ENCODE measurements at places on chromosomes 2 and 18.

DNA sequence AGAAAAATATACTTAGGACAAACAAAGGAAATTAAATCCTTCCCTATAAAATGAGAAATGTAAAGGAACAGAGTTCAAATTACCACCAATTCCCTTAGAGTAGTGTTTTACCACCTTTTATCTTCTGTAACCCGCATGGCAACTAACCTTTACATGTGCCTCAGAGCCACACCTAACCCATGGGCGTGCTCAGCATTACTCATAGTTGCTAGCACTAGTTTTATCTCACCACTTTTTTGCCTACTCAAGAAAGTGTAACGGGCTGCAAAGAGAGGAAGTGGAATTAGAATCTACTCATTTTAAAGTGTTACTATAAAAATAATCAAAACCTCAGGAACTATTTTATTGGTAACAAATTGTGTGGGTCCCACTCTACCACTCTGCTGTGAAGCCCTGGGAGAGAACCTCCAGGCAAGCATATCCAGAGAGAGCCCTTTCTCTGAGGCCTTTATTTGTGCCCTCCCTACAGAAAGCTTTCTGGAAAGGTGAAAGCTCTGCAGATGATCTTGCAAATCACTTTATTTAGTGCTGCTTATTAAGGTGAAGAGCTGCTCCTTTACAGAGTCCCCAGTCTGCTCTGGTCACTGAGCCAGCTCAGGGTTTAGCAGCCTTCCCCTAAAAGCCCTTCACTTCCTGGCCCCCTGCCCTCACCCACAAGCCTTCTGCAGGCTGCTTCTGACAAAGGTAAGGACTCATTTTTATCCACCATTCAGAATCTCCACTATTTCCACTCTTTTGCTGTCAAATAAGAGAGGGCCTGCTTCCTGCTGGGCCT, 98.8 kb downstream of the TRABD2A start:
- DNase-seq: peak; percentile 73

DNA sequence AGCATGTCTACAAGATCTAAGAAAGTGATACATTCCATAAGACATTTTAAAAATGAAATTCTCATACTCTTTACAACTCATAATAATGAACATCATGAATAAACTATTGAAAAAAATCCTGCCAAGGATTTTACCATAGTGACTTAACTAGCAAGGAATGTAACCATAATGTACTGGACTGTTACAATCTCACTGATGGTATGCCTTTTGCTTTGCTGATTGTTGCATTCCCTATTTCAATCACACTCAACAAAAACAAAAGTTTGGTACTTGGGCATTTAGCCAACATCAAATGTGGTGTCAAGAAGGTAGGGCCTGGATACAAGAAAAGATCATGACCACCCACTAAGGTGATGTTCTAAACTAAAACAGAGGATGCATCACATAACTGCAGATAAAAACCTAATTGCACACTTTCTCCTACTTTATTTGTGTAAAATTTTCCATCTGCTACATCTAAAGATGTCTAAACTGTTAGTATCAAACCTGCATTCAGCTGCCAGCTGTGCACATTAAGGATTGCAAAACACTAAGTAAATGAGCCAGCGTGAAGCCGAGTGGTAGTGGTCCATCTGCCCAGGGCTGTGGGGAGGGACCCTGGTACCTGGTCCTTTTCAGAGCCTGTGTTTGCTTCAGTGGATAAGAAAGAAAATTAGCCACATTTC, 564.4 kb downstream of the ZEB2 start:
- no peak for DNase-seq

DNA sequence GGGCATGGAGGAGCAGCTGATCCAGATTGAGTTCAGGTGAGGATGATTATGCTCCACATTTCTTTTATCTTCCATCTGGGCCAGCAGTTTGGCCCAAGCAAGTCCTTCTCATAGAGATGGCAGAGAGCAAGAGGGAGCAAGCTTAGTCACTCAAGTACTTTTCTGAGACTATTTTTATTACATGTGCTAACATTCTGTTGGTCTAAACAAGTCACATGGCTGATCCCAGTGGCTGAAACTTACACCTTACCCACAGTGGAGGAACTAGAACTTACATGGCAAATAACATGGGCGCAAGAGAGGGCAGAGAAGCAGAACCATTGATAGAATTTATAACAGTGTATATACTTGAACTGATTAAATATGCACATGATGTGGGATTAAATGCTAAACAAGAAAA, 105.7 kb downstream of the KYNU start:
- no peak for DNase-seq

GRCh38 chr2:109212836-109213563, 84.0 kb downstream of the SH3RF3 start:
- no peak for DNase-seq

DNA sequence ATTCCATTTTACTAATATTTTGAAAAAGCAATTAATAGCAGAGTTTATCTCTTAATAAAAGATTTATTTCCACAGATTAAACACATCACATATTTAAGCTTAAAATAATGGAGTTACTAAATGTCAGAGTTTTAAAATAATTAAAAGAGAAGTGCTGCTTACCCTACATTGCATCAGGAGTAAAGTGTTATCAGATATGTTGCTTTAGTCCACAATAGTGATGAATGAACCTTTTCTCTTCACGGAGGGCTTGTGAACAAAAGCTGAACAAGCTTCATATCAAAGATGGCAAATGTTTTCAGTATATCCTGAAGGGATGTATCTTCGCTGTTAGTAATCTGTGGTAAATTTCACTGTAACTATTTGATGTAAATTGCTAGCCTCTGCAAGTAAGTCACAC, 69.4 kb upstream of the TTC27 start:
- DNase-seq: no peak

DNA sequence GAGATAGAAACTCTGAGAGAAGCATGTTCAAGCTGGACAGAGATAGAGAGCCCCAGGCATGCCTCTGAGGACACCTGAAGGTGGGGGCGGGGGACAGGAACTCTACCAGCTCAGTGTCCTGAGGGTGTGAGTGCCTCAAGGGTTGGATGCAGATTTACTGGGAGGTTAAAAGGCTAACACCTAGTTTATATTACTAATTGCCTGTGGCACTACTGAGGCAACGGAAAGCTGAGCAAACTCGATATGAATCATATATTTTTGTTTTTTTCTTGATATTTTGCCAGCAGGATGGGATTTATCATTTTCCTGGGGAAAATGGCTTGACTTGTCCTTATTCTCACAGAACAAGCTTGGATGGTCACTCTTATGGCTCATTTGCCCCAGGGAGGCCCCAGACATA, 319.5 kb downstream of the ALK start:
- no peak for DNase-seq

DNA sequence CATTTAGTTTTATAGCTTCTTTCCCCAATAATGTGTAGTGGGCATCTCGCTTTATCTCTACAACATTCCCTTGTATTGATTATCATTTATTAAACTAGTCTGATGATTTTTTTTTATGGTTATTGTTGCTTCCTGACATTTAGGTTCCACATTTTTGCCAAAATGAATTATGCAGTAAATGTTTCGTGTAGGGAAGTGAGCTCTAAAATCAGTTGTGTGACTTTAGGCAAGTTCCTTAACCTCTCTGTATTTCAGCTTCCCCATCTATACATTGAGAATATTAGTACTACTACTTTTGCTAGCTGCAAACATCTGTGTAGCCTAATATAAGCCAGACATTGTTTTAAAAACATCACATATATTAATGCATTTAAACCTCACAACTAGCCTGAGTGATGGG, 22.9 kb downstream of the SOCS6 start:
- no peak for DNase-seq

DNA sequence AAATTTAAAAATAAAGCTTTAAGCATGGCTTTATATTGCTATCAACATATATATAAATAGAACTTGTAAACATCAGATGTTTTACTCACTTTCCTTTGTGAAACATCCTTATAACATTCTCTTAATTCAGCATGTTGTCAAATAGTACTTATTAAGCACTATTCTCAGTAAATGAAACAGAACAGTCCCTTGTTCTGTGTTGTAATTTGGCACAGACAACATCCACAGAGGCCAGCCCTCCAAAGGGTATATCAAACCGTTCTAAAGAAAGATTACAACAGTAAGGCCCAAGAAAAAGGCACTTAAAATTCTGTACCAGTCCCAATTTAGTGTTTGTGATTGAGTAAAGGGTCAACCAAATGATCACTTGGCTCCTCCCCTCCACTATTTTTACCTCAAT, 46.0 kb downstream of the GAREM1 start:
- no peak for DNase-seq

DNA sequence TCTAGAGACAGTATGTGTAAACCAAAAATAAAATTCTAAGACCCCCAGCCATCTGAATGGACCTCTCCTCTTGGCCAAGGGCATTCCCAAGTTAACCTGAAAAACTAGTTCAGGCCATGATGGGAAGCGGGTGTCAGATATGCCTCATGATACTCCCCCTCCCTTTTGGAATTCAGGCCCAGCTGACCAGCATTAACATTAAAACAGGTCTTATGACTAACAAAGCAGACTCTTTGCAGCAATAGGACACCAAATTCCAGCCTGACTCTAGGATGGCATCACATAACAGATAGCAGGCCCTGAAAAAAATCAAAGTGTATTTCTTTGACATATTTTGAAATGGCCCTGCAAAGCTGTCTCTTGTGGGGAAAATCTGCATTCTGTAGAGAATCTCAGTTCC, 73.3 kb upstream of the L3MBTL4 start:
- no peak for DNase-seq

DNA sequence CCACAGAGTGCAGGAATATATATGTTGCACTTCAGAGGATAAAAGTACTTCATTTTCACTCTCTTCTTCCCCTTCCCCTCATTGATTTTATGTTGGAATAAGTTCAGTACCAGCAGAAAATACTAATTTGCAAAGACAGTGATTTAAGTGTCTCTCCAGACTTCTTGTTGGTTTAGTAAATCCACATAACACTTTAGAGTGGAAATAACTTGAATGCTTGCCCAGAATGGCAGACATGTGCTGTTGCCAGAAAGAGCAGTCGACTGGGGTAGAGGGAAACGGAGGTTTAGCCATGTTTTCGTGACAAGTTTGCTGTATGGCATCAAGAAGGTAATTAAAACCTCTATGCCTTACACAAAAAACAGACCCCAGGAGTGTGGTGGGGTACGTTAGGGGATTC, 246.0 kb upstream of the CXCR4 start:
- DNase-seq: no peak

- DNase-seq: no peak
Observed at GRCh38 chr2:215876139-215876936, 137.0 kb downstream of the MREG start.

DNA sequence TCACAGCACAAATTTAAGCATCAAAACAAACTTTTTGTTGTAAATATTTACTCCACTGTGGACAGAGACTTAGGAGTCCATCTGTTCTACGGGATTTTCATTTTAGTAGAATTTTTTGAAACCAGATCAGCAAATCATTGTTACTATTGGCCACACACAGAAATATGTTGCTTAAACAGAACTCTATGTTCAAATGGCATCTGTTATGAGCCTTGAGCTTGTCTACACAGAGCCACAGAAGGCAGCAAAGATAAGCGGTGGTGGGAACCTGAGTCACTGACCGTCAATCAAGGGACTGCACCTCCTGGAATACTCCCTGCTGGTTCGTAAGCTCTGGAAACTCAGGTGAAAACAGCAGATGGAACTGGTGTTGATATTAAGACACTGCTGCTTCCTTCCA, 156.8 kb downstream of the TMEM200C start:
- no peak for DNase-seq

DNA sequence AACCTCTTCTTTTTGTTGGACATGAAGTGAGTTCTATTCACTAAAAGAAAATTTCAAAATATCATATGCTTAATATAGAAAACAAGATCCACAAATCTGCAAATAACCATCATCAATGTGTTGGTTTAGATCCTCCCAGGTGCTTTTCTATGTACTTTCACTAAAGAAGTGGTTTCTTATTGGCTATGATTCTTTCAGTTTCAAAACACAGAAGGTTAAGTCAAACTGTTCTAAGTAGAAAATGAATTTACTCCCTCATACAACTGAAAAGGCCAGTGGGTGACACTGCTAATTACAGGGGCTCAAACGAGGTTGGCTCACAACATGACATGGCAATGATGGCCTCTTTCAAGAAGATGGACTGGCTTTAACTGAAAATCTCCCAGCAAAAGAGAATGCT, 111.7 kb downstream of the GALR1 start:
- DNase-seq: no peak

DNA sequence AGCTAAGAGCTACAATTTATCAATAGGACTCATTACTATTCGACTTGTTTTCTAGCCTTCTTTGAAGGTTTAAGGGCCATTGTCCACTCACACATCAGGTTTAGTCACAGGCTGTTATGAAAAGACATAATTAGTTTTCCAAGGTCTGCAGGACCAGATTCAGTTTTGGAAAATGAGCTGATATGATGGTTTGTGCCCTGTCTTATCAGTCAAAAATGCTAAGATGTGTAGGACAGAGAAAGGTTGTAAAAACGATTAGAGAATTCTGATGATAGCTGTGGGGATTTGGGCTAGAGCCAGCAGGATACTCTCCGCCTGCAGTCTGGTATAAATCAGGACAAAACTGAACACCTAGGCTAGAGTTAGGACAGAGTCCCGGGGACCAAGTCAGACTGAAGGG, 213.3 kb downstream of the LRRTM1 start:
- DNase-seq: no peak

- no peak for DNase-seq
Observed at GRCh38 chr2:133452583-133452982, 115.7 kb downstream of the NCKAP5 start.

DNA sequence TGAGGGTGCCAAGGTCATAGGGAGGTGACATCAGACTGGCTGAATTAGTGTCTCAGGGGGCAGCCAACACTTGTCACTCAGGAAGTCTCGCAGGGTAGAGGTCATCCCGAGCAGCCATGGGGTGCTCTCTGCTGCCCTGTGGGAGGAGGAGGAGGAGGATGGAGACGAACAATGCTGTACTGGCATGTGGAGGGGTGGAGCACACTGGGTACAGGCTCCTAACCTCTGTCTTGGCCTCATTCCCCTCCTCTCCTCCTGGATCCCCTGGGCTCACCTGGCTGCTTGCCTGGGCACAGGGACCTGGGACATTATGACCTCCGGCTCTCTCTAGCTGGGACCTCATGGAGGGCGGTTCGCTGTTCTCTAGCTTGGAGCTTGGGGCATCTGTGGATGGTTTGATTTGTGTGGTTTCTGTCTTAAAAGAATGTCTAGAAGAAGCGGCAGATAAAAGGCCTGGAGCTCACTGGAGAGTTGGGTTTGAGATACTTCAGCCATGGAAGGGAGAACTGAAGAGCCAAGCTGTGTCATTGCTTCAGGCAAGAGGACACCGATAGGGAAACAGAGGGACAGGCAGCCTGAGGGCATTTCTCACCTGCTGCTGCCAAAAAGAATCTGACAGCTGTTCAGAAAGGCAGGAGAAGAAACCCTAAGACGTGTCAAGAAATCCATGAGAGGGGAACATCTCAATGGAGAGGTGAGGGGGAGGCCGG, 133.1 kb downstream of the SEPTIN10 start:
- DNase-seq: no peak
